ENCODE measurements at places on chromosomes 11 and 22.

DNA sequence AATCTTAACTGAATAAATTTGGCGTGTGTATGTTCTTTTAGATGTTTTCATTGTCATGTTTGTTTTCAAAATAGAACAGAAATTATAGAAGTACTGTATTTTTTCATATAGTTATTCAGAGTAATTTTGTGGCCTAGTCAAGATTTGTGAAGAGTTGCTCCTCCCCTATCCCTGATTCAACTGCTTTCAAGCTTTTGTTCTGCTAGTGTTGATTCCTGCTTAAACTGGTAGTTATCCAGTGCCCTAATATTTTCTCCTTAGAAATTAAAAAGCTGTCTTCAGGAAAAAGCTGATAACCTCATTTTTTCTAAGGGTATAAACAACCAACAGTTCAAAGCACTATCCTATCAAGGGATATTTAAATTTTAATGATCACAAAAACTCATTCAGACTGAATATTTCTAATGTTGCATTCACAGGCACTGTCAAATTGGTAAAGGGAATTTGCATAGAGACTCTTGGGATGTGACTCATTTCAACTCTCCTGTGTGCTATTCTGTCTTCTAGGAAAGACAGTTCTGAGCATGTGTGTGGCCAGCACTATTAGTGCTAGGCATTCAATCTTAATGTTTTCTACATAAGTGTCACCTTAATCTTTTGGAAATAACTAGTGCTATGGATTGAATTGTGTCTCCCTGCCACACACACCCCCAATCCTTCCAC lies 1776.0 kb downstream of the LRRC4C start:
- DNase-seq = no peak

GRCh38 chr22:50698546-50698945 lies 25.9 kb downstream of the SHANK3 start:
- DNase-seq = no peak

DNA sequence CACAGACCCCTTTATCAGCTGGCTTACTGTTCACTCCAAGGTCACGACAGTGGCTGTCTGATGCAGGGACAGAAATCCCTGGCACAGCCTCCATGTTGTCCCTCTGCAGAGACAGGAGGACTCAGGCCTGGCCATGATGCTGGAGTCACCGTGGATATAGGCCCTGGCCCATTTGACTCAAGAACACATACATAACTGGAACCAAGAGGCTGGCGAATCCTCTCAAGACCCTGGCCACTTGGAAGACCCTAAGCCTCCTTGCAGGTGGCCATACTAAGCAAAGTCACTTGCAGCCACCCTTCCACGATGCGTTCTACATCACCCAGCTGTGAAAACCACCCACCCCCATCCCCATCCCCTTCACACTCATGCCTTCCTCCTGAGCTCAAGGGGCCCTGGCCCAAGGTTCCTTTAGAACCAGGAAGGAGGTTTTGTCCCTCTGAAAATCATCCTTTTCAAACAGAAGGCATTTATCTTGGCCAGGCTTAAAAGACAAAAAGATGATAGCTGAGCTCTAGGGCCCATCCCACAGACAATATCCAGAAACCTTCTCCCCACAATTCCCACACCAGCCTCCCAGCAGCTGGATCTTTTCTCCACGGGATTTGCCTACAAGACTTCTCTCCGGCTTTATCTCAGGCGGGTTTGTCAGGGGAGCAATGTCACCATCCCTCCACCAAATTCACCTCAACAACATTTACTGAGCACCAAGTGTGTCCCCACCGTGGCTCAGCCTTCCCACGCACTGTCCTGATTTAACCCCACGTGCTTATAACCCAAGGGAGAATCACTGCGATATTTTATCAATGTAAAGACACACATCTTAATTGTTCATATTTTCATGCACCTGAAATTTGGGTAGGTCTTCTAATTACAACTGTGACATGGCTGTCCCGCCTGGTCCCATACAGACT lies 123.4 kb upstream of the SERPIND1 start:
- no peak for DNase-seq

DNA sequence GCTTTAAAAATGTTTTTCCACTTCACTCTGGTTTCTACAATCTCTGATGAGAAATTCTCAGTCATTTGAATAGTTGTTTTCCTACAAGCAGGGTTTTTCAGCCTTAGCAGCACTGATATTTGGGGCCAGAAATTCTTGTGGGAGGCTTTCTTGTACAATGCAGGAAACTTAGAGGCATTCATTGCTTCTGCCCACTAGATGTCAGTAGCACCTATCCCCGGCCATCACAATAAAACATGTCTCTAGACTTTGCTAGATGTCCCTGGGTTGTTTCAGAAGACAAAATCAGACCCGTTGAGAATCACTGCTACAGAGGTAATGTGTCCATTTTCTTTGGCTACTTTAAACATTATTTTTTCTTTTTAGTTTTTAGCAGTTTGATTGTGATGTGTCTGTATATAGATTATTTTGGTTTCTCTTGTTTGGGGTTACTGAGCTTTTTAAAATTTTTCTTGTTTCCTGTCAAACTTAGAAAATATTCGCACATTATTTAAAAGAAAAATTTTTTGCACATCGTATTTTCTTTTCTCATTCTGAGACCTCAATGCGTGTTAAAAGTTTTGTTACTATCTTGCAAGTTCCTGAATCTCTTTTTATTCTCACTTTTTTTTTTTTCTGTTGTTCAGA lies 60.8 kb upstream of the CCDC179 start:
- DNase-seq = no peak

DNA sequence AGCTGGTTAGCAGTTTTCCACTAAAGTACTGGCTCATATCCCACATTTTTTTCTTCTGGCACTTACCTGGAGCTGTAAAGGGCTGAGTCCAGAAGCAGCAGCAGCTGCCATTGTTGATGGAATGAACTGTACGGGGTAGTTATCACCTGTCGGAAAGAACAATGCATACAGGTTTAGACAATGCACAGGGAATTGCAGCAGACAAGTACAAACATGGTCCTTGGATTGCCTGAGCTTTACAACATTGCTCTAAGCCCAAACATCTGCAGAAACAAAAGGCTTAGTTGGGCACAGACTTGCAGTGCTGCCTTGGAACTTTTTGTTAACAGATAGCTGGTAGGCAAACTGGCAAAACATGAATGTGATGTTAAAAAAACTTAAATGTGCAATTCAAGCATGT lies 258.8 kb downstream of the SOX6 start:
- no peak for DNase-seq

DNA sequence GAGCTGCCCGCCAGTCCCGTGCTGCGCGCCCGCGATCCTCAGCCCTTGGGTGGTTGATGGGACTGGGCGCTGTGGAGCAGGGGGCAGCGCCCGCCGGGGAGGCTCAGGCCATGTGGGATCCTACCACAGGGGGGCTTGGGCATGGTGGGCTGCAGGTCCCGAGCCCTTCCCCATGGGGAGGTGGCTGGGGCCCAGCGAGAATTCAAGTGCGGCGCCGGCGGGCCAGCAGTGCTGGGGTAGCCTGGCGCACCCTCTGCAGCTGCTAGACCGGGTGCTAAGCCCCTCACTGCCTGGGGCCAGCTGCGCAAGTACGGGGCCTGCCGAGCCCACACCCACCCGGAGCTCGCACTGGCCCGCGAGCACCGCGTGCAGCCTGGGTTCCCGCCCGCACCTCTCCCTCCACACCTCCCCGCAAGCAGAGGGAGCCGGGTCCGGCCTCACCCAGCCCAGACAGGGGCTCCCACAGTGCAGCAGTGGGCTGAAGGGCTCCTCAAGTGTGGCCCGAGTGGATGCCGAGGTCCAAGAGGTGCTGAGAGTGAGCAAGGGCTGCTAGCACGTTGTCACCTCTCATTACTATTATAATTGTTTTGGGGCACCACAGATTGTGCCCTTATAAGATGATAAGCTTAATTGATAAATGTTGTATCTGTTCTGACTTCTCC lies 333.2 kb downstream of the CASP12 start:
- no peak for DNase-seq

DNA sequence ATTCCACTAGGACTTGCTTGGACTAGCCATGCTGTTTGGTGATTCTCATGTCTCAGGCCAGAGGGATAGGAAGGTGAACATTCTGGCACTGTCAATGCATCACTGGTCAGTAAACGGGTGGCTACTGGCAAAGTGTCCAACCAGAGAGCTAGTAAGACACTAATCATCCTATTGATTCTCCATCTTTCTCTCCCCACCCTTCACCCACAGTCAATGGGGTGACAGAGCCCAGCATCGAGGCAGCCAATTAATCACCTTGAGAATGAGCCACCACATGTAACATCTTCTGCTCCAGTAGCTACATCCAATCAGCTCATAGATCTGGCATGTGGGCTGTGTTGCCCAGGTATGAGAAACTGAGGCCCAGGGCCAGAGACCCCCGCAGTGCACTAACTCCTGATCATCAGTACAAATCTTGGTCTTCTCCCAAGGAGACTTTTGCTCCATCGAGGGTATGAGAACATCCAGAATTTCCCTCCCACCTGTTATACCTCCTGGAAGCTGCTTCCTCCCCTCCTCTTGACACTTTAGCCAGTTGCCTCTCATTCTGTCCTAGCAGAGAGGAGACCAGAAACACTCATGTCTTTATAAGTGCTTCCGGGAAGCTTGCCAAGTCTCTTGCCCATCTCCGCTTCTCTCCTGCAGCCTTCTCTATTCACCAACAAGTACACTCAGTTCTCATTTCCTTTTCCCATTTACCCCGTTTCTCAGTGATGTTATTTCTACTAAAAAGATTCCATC lies 17.0 kb downstream of the HTR3A start:
- no peak for DNase-seq

- DNase-seq = no peak
Measured at GRCh38 chr11:58471892-58472291, 29.9 kb upstream of the OR5B12 start.

DNA sequence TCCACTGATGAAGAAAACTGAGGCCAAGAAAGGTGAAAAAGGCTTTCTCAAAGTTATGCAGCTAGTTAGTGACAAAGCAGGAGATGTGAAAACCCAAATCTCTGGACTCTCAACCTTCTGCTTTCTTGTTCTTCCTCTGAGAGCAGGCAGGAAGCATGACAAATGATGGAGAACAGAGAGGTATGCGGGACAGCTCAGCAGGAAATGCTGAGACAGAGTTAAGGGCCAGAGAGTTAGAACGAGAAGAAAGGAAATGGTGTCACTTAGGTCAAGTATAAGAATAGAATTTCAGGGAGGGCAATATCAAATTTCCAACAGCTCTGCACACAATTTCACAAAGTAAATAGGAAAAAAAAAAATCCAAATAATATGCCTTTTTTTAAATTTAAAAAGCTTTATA lies 67.6 kb upstream of the ARHGAP42 start:
- DNase-seq = no peak

DNA sequence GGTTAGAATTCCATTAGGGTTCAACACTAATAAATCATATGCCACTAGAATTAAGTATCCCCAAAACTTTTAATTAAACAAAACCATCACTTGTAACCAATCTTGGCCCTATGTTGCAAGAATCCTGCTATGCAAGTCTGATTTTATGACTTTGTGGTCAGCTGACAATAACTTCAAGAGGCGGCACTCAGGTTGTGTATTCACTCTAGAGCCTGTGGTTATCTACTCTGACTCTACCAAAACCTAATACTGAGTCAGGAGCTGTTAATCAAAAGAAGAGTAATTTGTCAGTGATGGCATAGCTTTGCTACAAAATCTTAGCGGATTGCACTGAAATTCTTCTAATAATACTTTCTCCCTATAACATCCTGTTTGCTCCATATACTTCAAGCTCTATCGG lies 253.7 kb downstream of the AASDHPPT start:
- no peak for DNase-seq

- DNase-seq = no peak
Measured at GRCh38 chr11:108959105-108959761, 294.4 kb downstream of the DDX10 start.

GRCh38 chr11:67780056-67780455 lies 105.6 kb upstream of the ALDH3B2 start:
- DNase-seq = no peak

DNA sequence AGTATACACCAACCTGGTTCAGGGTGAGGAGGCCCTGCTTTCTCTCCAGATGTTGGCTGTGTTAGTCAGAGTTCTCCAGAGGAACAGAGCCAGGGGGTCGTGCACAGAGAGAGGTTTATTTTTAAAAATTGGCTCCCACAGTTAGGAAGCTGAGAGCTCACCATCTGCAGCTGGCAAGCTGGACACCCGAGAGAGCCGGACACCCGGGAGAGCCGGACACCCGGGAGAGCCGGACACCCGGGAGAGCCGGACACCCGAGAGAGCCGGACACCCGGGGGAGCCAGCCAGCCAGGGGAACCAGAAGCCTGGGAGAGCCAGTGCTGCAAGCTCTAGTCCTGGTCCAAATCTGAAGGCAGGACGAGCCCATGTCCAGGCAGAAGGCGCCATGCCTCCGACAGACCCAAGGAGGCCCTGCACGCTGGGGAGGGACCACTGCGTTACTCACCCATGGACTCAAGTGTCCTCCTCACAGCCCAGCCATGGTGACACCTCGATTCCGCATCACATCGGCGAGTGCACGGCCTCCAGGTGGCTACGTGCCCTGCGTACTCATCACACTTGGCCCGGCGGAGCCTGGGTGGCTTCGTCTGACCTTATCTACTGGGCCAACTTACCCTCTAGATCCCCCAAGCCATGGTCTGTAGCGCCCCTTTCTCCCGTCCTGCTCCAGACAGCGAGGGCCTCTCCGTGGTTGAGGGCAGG lies 99.0 kb downstream of the BRD1 start:
- DNase-seq = no peak

GRCh38 chr11:40388097-40388818 lies 1071.2 kb downstream of the LRRC4C start:
- DNase-seq = no peak

- no peak for DNase-seq
Measured at GRCh38 chr11:16082095-16083055, 274.0 kb downstream of the SOX6 start.

DNA sequence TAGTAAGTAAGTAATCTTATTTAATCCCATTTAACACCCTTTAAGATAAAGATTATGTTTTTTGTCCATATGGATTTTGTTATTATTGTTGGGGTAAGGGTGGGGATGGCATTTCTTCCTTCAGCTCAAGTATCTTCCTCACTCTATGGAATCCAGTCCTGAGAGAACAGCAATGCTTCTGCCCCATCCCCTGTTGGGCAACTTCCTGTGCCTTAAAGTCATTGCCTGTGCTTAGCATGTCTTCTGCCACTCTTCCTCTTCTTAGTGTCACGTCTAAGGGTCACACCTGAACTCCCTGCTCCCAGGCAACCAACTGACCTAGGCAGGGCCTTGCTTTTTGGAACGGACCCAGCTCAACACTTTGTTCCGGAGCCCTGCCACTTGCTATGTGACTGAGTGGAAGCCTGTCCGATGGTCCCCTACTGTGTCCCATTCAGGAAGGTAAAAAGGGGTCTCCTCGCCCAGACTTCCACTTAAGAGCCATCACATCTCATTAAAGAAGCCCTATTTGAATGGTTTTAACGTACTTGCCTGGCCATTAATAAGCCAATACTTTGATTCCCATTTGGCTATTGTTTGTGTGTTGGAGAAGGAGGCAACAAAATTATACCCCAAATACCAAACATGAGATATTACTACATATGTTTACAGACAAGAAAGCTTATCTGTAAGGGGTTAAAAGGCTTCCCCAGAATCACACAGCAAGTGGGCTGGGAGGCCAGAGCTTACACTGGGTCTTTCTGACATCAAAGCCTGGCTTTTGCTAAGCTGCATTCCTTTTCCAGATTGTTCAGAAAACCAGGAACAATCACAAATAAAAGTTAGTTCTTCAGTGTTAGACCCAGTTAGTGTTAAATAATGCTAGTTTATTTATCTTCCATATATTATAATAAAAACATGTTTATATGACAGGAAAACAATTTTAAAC lies 59.2 kb downstream of the RAB38 start:
- DNase-seq = no peak

GRCh38 chr11:63920126-63920938 lies 3.4 kb upstream of the RCOR2 start:
- no peak for DNase-seq

- DNase-seq = no peak
Measured at GRCh38 chr11:95653099-95653498, 136.5 kb downstream of the FAM76B start.

- no peak for DNase-seq
Measured at GRCh38 chr11:65418431-65418680, 4.2 kb upstream of the NEAT1 start.

Data from stimulated activated CD4-positive, alpha-beta T cell treated with anti-CD3 and anti-CD28 coated beads, TNF-alpha, amount 100 ng/mL, for 1 hour (primary cell).